Stimulated activated naive B cell treated with anti-CD40 and anti-IgM and Interleukin-4, amounts not matched to agents 10 μg/mL and 1 μg/mL and 100 μg/mL, for 72 hours (primary cell): ENCODE measurements at places on chromosomes 6 and 20.

DNA sequence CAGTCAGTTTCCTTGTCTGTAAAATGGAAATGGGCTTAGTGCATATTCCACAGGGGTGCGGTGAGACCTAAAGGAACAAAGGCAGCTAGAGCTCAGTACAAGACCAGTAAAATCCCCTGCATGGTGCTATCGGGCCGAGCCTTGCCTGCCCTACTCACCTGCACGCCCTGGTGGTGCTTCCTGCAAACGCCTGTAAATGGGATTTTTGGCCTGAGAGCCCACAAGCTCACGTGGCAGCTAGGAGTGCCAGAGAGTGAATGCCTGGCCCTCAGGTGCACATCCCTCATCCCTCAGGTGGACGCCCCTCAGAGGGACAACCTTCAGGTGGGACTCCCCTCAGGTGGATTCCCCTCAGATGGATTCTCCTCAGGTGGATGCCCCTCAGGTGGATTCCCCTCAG lies 48.0 kb upstream of the VSX1 start:
- DNase-seq, result no peak

- no peak for DNase-seq
These were observed 5.4 kb upstream of the IER3 start for GRCh38 chr6:30749554-30750378.

DNA sequence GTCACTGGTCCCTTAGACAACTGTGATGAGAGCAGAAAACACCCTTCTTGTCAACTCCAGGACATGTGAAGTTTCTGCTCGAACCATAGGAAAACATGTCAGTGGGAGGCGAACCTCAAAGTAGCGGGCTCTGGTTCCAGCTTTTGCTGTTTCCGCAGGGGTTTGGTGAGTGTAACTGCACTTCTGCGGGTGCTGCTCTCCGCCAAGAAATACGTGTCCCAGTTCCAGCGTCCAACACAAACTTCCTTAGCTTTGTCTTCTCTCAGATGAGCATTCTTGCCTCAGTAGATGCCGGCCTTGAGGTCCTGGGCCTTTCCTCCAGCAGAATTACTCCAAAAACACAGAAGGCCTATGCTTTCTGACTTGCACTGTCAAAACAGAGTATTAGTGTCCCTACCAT lies 156.3 kb downstream of the FNDC1 start:
- DNase-seq, result no peak

DNA sequence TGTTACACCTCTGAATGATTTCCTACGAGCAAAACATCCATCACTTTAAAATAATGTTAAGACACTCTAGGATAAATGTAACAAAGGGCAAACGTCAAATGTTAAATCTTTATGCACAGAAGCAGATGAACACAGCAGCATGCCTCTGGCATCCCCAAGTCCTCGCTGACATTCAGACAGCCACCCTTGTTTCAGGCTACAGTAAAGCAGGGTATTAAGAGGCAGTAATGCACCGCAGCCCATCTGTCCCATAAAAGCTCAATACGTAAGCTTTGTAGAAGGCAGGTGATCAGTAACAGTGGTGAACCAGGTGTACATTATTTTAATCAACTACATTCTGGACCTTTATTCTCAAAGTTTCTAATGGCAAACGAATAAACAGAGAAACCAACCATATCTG lies 64.8 kb downstream of the PPP1R3G start:
- no peak for DNase-seq

- DNase-seq, result no peak
These were observed 555.5 kb upstream of the MARCKS start for GRCh38 chr6:113301651-113302050.

- DNase-seq, result no peak
These were observed 205.3 kb upstream of the FOXA2 start for GRCh38 chr20:22789676-22790075.

DNA sequence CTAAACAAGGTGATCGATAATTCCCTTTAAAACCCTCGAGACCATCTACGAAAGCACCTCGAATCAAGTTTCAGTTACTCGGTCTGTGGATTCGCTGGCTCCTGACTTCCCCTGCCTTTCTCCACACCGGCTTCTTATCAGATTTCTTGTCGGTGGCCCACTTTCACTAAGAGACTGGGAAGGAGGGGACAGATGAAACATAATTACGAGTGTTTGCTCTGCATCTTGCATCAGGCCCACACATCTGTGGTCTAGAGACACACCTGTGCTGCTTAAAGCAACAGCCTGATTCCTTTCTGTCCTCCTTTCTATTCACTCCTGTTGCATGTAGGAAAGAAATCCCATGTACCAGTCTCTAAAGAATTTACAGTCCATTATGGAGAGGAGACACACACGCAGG lies 37.7 kb downstream of the INSM1 start:
- no peak for DNase-seq

DNA sequence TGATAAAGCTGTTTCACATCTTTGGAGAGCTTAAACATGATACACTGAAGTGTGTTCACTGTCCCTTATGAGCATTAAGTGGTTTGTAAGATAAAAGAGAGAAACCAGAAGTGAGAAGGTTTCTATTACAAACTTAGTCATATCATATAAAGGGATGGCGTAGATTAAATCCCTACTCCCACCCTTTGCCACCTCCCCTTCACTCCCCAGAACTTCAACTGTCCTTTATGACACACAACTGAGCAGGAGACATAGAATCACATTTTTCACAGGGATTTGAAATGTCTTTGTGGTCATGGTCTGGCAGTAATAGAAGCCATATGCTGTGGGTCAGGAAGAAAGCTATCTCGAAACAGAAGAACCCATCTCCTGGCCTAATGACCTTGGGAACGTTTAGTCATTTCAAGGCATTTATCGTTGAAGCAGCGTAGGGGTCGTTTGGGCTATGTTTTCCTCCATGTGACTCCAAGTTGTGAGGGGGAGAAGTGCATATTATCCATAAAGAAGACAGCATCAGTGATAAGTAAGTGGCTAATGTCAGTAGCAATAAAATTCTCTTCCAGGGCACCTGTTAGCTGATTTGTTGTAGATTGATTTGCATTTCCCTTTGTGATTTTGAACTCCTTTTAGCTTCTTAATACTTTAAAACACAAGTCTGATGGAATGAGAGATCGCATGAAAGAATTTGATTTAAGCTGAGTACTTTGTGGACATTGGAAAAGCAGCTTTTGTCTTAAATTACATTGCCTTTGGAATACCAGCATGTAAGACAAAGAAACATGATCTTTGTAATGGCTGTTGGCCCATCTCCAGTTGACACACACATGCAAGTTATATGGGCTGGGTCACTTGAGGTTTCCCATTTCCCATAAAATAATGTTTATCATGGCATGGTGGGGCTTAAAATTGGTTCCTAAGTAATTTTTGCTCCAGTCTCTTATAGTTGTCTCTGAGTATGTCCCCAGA lies 501.5 kb upstream of the FLRT3 start:
- DNase-seq, result no peak

GRCh38 chr6:80280262-80281010 lies 174.0 kb downstream of the BCKDHB start:
- no peak for DNase-seq

DNA sequence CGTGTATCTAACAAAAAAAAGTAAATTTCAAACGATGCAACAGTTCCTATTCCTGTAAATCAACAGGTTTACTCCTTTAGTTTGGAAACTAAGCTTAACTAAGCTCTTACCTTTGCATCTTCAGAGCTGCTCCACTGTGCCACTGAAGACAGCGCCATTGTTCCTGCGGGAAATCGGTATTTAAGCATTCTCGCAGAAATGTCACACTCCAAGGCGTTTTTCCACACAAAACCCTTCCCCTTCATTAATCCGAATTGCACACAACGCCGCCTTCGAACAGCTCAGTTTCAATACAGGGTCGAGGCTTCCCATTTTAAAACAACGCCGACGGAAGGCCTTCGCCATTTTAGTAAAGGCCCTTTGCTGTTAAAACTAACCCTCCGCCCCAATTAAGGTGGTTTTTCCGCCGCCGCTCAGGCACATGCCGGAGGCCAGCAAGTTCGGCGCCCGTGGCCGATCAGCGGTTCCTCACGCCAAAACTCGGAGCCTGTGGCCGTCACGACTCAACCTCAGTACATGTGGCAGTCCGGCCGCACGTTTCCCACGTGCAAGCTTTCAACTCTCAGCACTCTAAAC lies 35.4 kb upstream of the SYNCRIP start:
- no peak for DNase-seq

DNA sequence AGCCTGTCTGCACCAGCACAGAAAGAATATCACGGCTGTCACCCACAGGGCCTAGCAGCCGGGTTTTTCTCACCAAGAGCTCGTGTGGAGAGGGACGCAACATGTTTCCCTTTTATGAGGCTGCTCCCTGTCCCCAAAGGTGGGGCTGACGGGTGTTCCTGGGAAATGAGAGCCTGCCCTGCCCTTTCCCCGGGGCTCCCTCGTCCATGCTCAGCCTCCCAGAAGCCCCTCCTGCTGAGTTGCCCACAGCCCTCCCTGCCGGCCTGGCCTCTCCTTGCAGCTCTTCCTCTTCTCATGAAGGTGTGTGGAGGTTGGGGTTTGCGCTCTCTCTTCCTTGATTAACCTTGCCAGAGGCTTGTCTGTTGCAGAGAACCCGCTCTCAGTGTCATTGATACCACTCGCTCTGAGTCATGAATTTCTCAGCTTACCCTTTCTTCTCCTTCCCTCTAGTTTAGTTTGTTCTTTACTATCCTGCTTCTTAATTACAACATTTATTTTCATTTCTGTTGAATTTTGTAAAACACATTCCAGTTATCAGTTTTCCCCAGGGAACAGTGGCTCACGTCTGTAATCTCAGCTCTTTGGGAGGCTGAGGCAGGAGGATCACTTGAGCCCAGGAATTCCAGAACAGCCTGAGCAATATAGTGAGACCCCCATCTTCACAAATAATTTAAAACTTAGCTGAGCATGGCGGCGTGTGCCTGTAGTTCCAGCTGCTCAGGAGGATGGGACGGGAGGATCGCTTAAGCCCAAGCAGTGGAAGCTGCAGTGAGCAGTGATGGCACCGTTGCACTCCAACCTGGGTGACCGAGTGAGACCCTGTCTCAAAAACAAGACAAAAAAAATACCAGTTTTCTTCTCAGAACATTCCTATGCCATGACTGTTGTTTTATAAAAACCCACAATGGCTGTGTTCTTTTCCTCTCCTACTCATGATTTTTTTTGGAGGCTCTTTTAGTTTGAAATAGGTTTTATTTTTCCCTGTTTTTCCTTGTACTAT lies 103.8 kb downstream of the TMEM242 start:
- no peak for DNase-seq

DNA sequence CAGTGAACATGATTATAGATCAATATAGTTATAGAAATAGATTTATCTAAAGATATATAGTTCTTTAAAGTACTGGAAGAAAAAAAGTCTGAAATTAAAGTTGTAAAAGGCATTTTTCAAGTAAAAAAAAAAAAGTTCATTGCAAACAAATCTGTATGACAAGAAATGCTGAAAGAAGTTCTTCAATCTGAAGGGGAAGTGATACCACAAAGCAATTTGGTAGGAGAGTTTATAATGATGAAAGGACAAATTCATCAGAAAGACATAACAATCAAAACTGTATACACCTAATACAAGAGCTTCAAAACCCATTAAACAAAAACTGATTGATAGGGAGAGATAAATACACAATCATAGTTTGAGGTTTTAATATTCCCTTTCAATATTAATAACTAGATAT lies 14.1 kb downstream of the HUS1B start:
- no peak for DNase-seq

DNA sequence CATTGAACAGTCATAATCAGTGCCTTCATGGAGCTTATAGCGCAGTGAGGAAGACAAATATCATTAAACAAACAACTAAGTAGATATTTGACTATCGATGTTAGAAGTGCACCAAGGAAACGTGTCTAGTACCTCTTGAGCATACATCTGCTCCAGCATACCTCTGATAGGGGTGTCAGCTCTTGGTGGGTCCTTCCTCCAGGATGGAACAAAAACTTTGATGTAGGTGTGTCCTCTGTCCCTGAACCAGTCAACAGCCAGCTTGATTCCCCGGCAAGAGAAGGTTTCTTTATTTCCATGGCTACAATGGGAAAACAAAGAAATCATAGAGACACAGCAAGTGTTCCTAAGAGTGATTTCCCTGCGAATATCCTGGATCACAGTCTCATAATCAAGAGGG lies 23.1 kb downstream of the ZC3H12D start:
- no peak for DNase-seq

DNA sequence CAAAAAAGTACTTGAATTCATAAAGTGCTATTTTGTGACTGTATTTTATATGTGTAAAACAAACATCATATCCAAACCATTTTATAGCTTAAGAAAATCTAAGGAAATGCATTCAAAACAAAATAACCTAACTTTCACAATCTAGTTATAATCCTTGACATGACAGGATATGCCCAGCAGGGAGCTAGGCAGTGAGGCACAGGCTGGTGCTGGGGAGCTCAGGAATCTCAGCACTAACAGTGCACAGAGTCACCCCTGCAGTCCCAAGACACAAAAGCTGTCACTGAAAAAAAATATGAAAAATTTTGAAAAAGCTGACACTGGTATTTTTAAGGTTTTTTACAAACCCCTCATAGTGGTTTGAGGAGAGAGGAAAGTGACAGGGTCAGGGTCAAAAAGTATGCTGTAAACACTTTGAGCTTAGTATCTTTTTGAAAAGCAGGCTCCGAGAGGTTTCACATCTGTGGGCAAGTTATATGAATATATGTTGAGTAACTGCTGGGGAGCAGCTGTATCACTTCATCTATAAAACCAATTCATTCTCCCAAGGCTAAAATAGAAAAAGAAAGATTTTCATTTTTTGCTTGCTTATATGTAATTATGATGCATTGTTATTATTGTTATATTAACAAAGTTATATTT lies 24.1 kb downstream of the LGSN start:
- DNase-seq, result no peak

- no peak for DNase-seq
These were observed 594 bp downstream of the ARFGEF3 start for GRCh38 chr6:138162111-138162954.

GRCh38 chr6:168432196-168432595 lies 8.8 kb upstream of the SMOC2 start:
- no peak for DNase-seq

DNA sequence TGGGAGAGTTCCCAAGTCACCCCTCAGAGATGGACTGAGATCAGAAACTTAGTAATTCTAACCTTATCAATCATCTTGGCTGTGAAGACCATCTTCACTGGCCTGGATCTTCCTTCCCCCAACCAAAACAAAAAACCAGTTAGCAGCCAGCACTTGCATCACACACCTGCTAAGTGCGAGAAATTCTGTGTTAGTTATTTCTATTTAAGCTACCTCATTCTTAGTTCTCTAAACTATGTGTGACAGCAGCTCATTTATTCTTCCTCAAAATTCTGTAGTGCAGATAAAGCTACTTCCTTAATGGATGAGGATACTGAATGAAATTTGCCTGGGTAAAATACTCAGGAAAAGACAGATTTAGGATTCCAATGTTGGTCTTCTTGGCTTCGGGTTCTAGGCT lies 18.2 kb upstream of the TAGAP start:
- DNase-seq, result no peak

GRCh38 chr20:43789593-43789992 lies 62.8 kb upstream of the GTSF1L start:
- no peak for DNase-seq

- DNase-seq, result no peak
These were observed 3.9 kb upstream of the TNFRSF6B start for GRCh38 chr20:63692436-63693082.

GRCh38 chr6:7254980-7255835 lies 57.8 kb downstream of the SSR1 start:
- no peak for DNase-seq

- no peak for DNase-seq
These were observed 22.8 kb upstream of the LRRC1 start for GRCh38 chr6:53771785-53772624.

GRCh38 chr6:28729501-28730402 lies 194.0 kb downstream of the TRIM27 start:
- DNase-seq, result no peak

- peak; percentile 26 for DNase-seq
These were observed 268.2 kb downstream of the CDC5L start for GRCh38 chr6:44655412-44656342.

GRCh38 chr6:118296129-118296901 lies 251.8 kb upstream of the PLN start:
- DNase-seq, result no peak
